GM06990 (cell line): ENCODE measurements at places on chromosomes 2 and 18.

GRCh38 chr2:100960688-100961087 lies 41.4 kb upstream of the RPL31 start:
- no peak for DNase-seq

DNA sequence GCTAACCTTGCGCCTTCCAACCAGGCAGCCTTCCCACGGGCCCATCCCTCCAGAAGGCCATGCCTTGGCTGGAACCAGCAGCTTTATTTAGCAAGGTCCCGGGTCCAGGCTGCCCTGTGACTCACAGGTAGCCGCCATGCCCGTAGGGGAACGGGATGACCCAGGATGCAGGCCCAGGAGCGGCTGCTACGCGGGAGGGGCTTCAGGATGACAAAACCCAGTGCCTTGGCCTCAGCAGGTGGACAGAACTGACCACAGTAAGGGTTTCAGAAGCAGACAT lies 63.3 kb downstream of the RTP5 start:
- DNase-seq: no peak

DNA sequence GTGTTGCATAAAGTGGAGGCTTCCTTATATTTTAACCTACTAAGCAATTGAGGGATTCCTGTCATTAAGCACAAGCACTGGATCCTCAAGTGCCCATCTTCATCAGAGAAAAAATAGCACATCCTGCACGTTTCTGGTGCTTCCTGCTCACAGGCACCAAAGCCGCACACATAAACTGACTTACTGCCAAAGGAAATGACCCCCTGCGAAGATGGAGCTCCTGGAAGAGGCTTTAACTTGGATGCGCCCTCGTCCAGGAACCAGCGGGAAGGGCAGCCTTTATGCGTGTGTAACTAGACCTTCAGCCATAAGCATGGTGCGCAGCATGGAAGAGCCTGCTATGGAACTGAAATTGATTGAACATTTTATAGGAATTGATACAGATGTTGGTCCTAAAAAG lies 188.7 kb downstream of the FTCDNL1 start:
- DNase-seq: no peak

GRCh38 chr2:41782306-41783158 lies 265.3 kb upstream of the PKDCC start:
- no peak for DNase-seq

DNA sequence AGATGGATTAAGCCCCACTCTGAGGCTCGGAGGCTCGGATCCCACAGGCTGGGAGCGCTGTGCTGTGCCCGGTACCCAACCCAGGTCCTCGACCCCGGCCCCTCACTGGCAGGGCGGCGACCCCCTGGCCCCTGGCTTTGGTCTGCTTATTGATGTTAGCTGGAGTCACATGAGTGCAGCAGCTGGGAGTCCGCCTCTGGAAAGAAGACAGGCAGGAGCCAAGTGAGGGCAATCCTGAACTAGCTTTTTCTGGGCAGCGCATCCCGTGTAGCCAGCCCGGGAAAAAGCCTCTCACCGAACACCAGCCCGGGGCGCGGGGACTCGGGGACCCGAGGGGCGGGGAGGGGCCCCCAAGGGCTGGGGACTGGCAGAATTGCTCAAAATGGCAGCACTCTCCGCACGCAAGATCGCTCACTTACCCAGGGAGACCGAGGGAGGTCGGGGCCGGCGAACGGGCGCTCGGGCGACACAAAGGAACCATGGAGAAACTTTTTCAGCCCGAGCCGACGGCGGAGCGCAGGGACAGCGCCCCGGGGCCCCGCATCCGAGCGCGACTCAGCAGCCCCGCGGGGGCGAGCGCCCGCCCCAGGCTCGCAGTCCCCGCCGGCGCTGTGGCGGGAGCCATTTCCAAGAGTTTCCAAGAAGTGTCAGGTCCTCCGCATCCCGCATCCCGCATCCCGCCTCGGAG lies 567 bp downstream of the TMEM200C start:
- DNase-seq: peak; percentile 22

GRCh38 chr2:216606551-216607276 lies 26.5 kb upstream of the IGFBP2 start:
- DNase-seq: peak; percentile 59

- no peak for DNase-seq
Measured at GRCh38 chr2:54500404-54501205, 44.5 kb downstream of the SPTBN1 start.

- DNase-seq: no peak
Measured at GRCh38 chr2:50291610-50292009, 740.3 kb downstream of the NRXN1 start.

DNA sequence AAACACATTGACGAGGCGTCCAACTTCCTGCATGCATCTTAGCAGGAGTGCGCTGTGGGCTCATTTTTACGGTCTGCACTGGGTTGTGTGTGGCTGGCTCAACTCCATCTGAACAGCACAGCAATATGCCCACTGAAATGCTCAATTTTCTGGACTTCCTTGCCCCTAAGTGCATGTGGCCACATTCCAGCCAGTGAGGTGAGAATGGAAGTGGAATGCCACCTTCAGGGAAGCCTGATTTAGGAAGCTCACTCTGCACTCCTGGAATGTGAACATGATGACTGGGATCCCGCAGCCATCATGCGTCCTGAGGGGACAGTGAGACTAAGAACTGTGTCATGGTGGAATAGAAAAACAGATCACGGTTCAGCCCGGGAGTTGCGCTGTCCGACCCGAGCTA lies 76.2 kb downstream of the PSMG2 start:
- no peak for DNase-seq

DNA sequence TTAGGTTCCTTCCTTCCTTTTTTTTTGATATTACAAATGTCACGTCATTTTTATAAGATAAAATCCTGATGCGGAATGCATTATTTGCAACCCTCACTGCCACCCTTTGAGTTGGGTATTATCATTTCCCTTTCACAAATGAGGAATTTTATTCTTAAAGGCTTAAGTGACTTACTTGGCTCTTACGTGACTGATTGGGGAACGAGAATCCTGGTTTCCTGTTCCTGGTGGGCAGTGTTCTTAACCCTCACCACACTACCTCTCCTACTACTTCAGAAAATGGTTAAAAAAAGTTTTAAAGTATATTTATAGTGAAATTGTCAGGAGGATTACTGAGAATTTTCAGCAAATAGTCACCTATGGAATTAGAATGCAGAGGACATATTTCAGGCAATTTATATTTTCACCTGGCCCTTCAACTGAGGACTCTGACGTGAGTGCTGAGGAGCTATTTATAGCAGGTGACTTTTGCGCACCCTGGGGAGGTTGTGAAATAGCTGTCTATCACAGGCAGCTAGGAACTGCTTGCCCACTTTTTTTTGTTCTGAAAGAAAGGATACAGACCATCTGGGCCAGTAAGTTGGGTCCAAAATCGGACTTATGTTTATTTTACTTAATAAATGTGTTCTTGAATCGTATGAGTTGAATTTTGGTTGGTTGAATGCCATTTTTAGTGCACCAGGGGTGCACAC lies 18.7 kb upstream of the RASGRP3 start:
- no peak for DNase-seq

- no peak for DNase-seq
Measured at GRCh38 chr18:44852818-44853217, 172.1 kb downstream of the SETBP1 start.

GRCh38 chr18:57095884-57096283 lies 51.0 kb upstream of the BOD1L2 start:
- DNase-seq: no peak

- DNase-seq: no peak
Measured at GRCh38 chr2:85781013-85781332, 27.2 kb downstream of the ATOH8 start.

DNA sequence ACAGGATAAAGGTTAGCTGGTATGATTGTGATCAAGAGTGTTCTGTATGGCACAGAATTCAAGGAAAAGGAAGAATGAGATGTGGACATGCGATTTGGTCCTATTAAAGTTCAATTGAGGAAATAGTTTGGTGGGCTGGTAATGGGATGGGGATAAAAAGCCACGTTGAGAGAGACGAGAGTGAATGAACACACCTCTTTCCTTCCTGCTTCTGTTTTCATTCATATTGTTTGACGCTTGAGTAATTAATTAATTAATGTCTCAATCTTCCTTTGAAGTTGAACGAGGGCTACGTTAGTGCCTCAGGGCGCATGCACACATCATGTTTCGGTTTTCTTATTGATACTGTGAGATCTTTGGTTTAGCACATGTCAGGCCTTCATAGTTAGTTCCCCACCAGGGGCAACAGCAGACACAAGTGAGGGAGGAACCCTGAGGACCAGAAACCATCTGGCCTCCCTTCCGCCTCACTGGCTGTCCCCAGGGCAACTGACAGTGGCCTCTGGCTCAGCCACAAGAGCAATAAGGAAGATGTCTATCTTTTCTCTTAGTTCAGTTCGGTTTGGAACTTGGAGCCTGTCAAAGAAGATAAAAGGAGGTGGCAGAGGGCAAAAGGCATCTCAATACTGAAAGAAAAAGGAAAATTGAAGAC lies 116.0 kb downstream of the LIPG start:
- peak; percentile 9 for DNase-seq

DNA sequence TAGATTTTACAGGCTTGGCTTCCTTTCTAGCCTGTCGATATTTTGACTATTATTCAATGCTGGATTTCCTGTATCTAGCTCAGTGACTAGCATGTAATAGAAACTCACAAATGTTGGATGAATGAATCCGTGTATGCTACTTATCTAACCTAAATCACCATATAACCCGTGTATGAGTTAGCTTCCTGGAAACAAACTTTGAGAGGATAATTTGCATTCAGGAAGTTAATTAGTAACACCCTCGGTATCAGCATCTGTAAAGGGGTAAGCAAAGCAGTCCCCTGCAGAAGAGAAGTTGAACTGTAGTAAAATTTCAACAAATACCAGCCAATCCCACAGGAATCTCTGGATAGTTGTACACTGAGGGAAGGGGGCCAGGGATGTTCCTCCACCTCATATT lies 269.4 kb upstream of the LRATD1 start:
- DNase-seq: no peak

GRCh38 chr18:76622651-76623050 lies 127.6 kb upstream of the ZNF516 start:
- DNase-seq: no peak

- no peak for DNase-seq
Measured at GRCh38 chr2:45043174-45043573, 33.9 kb upstream of the SIX2 start.

DNA sequence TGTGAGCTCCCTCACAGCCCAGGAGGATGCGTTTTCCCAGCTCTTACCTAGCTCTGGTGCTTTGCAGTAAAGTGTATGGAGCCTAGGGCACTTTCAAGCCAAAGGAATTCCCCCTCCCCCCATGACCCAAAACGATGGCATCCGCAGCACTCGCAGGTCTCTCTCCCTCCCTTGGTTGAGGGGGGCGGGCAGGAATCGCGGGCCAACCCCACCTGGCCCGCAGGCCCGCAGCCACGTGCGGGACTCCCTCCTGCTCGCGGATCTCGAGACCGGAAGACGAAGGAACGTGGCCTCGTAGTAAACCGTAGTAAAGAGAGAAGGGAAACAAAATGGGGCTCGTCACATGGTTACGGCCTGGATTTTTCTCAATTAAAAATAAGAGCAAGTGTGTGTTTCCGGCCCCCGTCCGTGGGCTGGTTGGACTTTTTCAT lies 8.5 kb downstream of the IRS1 start:
- DNase-seq: no peak

GRCh38 chr2:109614715-109615636 lies 812 bp downstream of the SOWAHC start:
- DNase-seq: no peak

DNA sequence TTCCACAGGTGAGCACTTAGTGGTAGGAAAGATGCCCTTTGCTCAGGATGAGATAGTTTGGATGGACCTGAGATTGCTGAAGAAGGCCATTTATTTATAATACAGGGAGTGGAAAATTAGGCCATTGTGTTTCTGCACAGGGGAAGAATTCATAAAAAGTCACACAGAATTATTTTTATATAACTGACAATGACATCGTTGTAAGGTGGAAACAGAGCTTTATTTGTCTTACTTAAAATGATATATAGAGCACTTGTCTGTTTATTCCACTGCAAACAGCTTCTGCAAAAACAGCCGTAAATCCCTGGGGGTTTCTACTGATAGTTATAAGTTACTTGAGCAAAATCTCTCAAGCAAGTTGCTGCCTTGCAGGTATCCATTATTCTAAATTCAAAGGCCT lies 158.1 kb upstream of the ZNF521 start:
- no peak for DNase-seq

DNA sequence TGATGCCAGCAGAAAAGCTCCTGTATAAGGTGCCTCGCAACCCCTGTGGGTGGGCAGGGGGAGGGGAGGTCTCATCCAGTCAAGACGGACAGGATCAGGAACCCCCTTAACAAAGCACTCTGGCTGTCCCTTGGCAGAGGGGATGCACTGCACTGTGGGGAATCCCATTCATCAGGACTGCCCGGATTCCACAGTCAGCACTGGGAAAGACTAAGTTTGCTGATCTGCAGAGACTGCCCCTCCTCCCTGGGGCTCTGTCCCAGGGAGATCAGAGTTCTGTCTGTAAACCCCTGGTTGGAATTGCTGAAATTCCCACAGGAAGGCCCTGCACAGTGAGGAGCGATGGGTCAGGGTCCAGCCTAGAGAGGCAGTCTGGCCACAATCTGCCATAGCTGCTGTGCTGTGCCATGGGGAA lies 149.5 kb upstream of the RBBP8 start:
- no peak for DNase-seq

- no peak for DNase-seq
Measured at GRCh38 chr2:71702971-71703898, 249.9 kb downstream of the DYSF start.

GRCh38 chr2:72291059-72291458 lies 143.4 kb upstream of the CYP26B1 start:
- no peak for DNase-seq

GRCh38 chr2:49033394-49034185 lies 120.7 kb downstream of the FSHR start:
- no peak for DNase-seq

- DNase-seq: no peak
Measured at GRCh38 chr18:62554061-62554815, 31.4 kb downstream of the ZCCHC2 start.

DNA sequence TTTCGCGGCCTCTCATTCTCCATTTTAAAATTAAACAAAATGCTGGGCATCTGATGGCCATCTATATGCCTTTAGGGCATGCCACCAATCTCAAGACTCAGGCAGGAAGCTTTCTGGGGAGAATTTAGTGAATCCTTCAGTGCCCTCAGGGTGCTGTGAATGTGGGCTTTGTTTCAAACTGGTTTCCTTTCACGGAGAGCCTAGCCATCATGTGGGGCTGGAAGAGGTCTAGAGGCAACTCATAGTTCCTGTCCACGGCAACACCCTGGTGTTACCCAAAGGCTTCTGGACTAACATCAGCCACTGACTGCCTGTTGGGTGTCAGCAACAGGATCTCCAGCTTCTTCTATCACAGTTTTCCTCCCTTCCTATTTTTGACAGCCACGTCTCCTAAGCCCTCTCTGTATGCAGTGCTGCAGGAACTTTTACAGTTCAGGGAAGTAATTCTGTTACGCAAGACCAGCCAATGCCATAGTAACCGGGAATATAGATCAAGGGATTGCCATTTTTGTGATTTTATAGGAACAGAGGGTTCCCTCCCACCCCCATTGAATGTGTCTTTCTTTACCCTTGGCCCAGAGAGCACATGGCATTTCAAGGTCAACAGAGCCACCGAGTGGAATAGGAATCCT lies 7.9 kb upstream of the WDR33 start:
- DNase-seq: no peak

- DNase-seq: no peak
Measured at GRCh38 chr2:37984176-37984575, 59.1 kb downstream of the RMDN2 start.

GRCh38 chr18:63969942-63970808 lies at the start of gene SERPINB8:
TSS of gene SERPINB8 (plus strand) at chr18:63970081. CDS start at chr18:63978309, 8,228 bp downstream.
- peak; percentile 87 for DNase-seq

GRCh38 chr18:58529714-58530354 lies 99.1 kb downstream of the ALPK2 start:
- no peak for DNase-seq
